Fibroblast of mammary gland (primary cell): ENCODE measurements at places on chromosomes 2 and 18.

DNA sequence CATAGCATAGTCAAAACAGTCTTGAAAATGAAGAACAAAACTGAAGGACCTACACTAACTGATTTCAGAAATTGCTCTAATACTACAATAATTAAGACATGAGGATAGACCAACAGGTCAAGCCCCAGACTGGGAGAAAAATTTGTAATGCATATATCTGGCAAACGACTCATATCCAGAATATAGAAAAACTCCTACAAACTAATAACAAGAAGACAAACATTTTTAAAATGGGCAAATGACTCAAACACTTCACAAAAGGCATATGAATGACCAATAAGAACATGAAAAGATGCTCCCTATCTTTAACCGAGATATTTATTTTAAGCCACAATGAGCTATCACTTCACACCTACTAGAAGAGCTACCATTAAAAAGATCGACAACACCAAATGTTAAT lies 14.2 kb downstream of the TGFBRAP1 start:
- DNase-seq: no peak

DNA sequence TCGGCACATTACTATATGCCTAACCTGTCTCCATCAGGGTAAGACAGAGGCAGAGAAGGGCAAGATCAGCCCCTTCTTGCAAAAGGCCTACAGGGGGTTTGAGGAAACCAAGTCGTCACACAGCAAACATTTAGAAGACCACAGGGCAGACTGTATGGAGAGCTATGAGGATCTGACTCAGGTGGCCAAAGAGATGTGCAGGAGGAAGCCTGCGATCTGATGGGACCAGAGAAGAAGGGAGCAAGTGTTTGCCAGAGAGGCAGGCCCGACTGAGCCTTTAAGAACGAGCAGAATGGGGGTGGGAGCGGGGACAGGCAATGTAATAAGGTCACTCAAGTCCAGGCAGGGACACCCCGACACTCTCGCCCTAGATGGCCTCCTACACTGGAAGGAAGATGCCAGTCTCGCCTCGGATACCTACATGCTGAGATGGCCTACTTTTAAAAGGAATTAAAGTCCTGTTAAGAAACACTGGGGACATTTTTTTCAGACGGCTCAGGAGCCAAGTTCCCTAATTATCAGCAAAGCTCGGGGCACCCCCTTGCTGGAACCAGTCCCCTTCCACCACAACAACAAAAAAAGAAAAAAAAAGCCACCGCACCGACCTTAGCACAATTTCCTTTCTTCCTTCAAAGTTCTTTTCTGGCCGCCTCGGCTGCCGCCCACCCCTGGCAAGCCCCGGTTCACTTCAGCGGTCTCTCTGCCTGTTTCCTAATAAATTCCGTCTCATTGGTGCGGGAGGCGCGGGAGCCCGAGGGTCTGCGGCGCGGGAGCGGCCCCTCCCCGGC lies 1.5 kb downstream of the SFXN5 start:
- DNase-seq: no peak

- DNase-seq: no peak
These were observed 28.8 kb downstream of the CNRIP1 start for GRCh38 chr2:68290901-68291300.

DNA sequence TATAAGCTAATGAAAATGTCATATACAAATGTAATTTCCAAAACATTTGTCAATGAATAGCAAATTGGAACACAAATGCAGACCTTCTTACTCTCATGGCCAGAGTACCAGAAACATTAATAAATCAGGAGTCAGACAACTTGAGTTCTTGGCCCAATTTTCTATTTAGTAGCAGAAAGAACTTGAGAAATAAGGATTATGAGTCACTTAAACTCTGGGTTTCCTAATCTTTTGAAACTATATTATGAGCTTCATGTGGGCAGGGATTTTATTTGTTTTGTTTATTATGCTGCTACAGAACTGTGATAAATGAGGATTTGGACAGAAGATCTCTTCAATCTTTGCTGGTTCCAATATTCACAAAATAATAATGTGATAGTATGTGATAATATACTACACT lies 686.7 kb downstream of the NR4A2 start:
- peak; percentile 2 for DNase-seq

DNA sequence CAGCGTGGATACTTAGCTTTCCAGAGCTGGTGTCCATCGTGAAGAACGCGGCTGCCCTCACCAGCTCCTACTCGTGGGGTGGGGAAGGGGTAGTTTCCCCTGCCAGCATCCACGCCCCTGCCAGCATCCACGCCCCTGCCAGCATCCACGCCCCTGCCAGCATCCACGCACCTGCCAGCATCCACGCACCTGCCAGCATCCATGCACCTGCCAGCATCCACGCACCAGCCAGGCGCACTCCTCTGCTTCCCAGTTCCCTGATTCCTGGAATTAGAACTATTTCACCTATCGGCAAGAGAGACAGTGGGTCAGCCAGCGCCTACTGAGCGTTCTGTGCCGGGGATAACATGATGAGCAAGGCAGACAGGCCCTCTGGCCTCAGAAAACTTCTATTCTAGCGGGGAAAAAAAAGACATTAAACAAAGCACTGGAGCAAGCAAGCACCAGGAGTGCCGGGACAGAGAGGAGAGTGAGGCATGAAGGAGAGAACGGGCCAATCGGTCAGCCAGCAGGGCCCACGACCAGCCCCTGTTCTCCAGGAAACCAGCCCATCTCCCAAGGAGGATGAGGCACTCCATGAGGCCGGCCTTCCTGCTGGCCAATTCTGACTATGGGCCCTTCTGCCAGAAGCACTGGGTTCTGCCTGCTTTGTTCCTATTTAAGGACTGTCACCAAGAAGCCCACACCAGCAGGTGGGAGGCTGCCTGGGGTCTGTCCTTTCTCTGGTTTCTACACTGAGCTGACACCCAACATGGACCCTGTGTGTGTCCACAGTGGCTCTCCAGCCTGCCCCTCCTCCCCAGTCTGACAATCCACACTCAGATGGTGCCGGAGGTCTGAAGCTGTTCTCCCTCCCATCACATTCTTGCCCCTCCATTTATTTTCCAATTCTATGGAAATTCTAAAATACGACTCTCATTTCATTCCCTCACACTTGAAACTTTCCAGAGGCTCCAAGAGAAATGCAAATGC lies 78.4 kb upstream of the SALL3 start:
- DNase-seq: no peak

GRCh38 chr2:42788882-42789281 lies 3.5 kb downstream of the HAAO start:
- no peak for DNase-seq

- DNase-seq: no peak
These were observed 14.8 kb downstream of the TMEM237 start for GRCh38 chr2:201628545-201628944.

- no peak for DNase-seq
These were observed 49.3 kb downstream of the CACNB4 start for GRCh38 chr2:152049541-152049940.

DNA sequence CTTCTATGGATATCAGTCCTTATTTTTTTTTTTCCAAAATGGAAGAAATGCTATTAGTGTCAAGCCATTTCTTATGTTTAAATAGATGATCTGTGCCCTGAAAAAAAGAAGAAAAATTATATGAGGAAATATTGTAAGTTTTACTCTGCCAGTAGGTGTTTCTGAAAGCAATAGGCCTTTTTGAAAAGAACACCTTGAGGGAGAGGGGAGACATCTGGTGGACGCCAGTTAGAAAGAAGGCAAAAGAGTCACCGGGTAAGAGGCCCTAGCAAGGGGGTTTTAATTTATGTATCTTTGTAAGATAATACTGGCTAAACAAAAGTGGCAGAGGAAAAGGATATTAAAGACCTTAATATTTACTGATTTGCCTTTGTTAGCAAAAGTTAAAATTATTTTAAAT lies 56.1 kb downstream of the DYNAP start:
- peak; percentile 22 for DNase-seq

DNA sequence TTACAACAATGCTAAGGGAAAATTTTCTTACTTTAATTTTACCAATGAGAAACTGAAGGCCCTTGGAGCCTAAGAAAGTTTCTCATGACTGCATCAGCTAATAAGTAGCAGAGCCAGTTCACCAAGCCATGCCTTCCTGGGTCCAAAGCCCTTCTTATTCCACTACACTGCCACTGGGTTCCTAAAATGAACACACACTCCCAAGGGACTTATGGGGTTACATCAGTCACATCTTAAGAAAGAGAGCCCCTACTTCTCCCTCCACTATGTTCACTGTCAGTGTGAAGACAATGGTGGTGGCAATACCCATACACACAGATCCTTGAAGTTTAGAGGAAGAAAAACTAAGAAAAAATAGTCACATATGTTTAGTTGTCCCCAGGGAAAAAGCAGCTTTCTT lies 20.6 kb downstream of the MBD2 start:
- DNase-seq: no peak

DNA sequence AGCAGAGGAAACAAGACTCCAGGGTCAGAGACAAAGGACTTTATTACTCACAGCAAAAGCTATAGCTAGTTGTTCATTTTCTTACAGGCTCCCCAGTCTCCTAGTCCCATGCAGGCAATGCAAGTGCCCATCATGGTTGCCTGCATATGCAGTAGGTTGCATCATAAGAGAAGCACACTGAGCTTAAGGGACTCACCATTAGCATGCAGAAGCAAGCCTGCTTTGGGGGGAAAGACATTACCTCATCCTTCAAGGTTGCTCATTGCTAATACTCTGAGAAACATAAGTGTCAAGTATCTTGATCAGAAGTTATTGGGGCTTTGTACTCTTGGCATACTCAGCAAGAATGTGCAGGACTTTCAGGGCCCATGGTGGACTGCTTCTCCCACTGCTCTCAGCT lies 114.6 kb upstream of the CCDC68 start:
- DNase-seq: no peak

- no peak for DNase-seq
These were observed 56.6 kb upstream of the SCN9A start for GRCh38 chr2:166432331-166432730.

DNA sequence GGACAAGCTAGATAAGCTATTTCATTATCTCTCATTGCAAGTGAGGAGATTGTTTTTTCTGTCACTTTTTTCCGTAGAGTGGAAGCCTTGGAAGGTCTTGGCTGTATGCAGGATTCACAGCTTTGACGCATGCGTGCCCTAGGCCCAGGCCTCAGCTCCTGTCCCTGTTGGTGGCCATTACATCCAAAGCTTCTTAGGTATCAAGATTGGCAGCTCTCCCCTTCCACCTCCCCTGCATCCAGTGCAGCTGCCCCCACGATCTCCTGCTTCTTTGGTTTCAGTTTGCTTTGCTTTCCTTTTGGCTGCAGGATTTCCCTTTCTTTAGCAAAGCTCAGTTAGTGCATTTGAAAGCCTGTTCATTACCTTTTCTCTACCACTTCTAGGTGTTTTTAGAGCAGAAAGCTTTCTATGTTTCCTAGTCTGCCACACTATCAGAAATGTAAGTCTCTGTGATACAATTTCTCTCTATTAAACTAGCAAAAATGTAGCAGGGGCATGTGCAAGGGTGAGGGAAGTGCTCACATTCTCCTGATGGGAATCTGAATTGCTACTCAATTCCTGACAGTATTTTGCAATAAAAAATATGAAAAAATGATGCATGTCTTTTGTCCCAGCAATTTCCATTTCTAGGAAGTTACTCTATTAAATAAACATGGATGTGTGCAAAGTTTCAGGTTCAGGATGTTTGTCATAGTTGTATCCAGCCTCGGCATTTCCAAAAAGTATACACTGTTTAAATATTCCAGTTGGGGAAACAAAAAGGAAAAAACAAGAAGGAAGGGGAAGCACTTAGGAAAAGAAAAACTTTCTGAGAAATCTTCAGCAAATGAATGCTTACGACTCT lies 91.2 kb downstream of the LIPG start:
- DNase-seq: no peak

- no peak for DNase-seq
These were observed 124.0 kb downstream of the GAREM1 start for GRCh38 chr18:32346671-32347070.

- DNase-seq: peak; percentile 64
These were observed 1.1 kb downstream of the BIN1 start for GRCh38 chr2:127105656-127106456.

DNA sequence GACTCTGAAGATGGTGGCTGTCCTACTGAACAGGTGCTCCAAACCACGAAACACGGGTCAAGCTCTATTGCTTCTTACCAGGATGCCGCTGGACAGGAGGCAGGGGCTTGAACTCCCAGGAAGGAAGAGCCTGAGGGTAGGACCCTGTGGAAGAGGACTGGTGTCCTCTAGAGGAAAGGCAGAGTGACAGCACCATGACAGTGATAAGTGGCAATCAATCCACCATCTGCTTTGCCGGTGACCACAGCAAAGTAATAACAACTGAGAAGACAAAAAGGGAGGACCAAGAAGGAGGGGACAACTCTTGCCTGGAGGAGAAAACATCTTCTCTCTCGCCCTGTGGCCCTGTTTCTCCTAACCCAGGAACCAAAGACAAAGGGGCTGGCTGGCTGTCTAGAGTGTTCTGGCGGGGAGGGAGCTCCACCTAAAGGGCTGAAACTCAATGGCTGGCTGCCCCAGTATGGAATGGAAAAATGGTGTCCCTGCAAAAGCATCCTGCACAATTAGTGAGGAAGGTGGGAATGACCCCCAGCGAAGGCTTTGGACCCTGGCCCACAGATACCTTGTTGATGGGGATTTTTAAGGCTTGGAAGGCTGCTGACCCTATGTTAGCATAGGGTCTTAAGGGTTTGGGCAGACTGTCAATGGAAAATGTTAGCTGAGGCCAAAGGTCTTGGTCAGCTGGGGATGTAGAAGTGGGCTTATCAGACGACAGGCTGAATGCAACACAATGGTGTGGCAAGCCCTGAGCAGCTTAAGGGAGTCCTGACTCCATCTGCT lies 35.4 kb downstream of the PROC start:
- peak; percentile 6 for DNase-seq
